ENCODE measurements at places on chromosomes 6 and 20.

- no peak for DNase-seq
Observed at GRCh38 chr6:104532462-104532861, 327.3 kb downstream of the HACE1 start.

DNA sequence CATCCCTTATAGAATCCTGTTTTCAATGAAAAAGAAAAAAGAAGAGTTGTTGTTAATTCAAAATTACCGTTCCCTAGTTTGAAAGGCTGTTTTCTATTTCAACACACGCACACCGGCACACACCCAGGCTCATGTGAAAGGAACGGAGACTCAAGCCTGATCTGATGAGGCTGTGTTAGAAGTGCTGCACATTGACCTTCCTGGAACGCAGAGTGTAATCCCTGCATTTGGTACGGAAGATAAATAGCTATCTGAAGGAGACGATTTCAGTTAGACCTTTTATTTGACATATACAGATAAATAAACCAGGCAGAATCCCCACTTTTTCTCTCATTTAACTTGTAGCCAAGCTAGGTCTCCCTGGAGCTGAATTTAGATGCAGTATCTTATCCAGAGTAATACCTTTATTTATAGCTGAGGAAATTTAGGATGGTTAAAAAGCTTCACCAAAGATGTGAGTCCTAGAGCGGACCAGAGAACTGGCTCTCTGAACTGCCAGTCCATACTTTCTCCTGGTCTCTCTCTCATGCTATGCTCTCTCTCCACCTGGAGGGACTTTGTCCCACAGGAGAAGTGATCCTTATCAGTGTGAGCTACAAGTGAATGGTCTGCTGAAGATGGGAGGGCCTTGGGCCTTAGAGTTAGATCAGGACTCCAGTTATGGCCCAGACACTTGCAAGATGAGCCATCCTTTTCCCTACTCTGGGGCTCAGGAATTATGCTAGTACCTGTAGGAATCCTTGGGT, 30.6 kb downstream of the MAP3K4 start:
- DNase-seq: no peak

- no peak for DNase-seq
Observed at GRCh38 chr20:60732322-60732721, 519.7 kb upstream of the CDH4 start.

GRCh38 chr6:123448306-123448884, 188.4 kb downstream of the TRDN start:
- DNase-seq: no peak

GRCh38 chr6:88840796-88841539, 122.5 kb downstream of the RNGTT start:
- DNase-seq: no peak

GRCh38 chr6:169807699-169808607, 56.5 kb downstream of the ERMARD start:
- DNase-seq: no peak

GRCh38 chr6:140203661-140204147, 829.3 kb upstream of the CITED2 start:
- DNase-seq: no peak

DNA sequence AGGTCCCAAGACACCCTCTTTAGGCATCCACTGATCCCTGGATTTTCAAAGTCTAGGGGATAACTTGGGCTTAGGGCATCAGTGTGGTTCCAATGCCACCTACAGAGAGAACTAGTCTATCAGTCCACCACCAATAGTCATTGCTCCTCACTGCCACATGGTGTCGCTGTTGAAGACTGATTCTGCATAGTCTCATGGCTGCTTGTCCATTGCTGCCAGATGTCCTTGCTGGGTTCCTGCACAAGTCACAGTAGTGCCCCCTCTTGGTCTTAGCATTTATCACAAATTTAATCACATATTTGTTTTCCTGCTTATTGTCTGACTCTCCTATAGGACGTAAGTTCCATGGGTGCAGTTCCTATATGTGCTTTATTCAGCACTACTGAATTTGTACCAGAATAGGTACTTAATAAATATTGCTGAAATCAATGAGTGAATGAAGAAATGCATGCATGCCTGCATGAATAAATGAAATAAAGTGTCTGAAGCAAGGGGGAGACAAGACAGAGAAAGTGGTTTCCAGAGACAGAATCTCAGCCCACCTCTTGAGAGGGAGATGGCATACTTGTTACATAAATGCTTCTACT, 45.9 kb upstream of the RALY start:
- no peak for DNase-seq

- DNase-seq: no peak
Observed at GRCh38 chr6:168238159-168238909, 81.2 kb downstream of the DACT2 start.

DNA sequence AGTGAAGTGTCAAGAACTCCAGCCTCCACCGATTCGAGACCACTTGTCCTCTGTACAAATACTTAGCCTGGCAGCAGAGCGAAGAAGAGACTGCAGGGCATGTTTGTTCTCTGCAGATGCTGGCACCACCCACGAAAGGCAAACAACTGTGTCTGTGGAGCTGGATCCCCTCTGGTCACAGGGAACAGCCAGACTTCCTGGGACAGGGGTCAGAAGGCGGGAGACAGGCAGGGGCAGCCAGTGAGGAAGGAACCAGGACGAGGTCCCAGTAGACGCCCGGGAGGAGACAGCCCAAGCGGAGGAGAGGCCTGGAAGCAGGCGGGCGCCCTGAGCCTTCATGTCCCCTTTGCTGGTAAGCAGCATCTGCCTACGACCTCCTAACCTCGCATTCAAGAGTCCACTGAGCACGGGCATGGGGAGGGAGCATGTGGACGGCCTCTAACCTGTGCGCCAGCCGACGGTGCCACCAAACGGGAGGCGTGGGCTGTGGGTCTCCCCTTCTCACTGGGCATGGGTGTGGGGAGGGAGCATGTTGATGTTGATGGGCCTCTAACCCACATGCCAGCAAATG, 265.5 kb downstream of the DLL1 start:
- no peak for DNase-seq

DNA sequence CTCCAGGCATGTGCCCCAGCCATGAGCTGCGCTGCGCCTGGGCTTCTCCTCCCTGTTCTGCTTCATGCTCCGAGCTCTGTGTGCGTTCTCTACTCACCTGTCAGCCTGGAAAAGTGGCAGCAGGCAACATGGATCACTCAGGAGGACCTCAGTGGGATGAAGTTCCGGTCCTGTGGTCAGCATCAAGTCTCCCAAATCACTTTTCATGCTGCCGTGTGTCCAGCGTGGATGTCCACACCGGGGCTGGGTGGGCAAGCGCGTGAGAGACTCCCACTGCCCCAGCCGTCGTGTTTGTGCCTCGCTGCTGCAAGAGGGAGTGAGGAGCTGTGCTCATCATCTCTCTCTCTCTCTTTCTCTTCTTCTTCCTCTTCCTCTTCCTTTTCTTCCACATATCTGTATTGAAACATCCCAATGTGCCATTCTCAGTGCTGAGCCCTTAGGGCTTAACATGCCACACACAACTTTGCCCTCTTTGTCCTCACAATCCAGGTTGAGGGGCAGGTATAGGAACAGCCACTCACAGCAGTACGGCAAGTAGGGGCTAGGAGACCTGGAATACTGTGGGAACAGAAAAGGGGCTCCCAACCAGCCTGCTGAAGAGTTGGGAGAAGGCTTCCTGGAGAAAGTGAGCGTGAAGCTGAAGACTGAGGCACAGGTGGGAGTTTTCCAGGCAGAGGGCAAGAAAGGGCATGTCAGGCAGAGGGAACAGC, 3.8 kb upstream of the PDYN start:
- DNase-seq: no peak

DNA sequence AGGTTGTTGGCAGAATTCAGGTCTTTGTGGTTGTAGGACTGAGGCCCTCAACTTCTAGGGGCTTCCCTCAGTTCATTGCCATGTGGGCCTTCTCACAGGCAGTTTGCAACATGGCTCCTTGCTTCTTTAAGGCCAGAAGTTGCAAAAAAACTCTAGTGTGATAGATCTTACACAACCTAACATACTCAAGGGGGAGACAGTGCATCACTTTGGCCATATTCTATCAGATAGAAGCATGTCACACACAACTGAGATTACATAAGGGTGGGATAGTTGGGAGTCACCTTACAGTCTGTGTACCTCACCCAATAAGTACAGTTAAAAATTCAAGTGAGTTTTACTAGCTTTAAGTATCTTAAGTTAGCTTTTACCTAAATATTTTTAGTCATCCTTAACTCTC, 1.6 kb downstream of the SIRPD start:
- DNase-seq: no peak

GRCh38 chr6:154219250-154219649, 137.4 kb downstream of the IPCEF1 start:
- DNase-seq: no peak

DNA sequence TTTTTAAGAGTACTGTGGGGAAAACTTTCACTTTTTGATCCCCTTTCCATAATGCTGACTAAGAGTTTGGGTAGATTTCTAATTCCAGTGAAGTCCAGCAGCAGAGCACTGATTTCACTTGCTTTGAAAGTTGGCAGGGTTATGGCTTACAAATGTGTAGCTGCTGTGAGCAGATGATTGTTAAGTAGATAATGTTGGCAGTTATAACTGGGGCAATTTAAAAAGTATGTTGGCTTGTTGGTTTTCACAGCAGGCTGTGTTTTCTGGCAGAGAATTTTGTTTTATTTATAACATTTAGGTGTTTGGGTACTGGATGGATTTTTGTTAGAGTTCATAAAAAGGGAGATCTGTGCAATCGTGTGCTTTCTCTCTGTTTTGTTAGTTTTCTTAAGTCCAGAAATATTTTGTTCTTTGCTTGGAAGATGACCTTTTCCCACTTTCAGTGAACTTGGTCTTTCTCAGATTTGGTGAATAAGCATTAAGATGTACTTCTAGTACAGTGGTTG, 31.4 kb downstream of the AFDN start:
- no peak for DNase-seq

Measured in activated CD8-positive, alpha-beta memory T cell treated with anti-CD3 and anti-CD28 coated beads for 4 hours (primary cell).